Hippocampal formation (tissue), 2 donors: ENCODE measurements at places on chromosomes 3 and 15.

DNA sequence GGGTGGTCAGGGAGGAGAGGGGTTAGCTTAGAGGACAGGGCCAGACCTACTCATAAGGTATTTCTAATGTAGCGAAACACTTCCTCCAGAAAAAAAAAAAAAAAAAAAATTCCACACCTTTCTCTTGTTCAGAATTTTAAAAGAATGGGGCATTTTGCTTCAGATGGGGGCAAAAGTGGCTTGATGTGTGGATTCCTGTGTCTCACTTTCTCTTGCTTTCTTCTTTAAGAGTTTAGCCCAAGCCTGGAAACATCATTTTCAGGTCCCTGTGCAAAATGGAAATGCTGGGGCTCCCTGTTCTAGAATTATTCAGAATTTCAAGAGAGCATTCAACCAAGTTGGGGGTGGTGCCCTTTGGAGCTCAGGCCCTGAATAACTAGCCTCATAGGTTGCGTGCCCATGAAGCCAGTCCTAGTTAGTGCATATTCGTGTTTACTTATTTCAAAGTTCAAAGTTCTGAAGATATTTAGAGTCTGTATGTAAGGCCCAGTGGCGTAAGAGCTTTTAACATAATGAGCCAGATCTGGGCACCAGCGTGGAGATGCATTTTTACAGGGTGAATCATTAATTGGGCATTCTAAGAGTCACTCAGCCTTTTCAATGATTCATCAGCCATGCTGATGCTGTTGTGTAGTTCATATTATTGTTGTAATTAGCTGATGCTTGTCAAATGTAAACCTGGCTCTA, 104.5 kb downstream of the RPLP1 start:
- DNase-seq = no peak

- DNase-seq = no peak
Measured at GRCh38 chr3:4711680-4711992, 218.5 kb downstream of the ITPR1 start.

DNA sequence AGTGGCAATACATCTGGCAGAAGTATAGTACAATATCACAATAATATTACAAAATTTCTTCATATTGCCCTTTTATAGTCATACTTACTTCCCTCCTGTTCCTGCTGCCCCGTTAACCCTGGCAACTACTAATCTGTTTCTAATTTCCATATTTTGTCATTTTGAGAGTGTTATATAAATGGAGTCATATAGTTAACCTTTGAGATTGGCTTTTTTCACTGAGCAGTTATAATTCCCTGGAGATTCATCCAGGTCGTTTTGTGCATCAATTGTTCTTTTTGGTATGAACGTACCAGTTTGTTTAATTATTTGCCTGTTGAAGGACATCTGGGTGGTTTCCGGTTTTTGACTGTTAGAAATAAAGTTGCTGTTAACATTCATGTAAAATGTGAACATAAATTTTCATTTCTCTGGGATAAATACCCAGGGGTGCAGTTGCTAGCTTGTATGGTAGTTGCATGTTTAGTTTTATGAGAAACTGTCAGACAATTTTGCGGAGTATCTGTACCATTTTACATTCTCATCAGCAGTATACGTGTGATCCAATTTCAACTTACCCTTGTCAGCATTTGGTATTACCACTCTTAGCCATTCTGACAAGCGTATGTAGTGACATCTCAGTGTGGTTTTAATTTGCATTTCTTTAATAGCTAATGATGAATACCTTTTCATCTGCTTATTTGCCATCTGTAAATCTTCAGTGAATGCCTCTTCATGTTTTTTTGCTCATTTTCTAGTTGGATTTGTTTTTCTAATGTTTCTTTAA, 32.2 kb upstream of the IL20RB start:
- no peak for DNase-seq

- no peak for DNase-seq
Measured at GRCh38 chr3:193905541-193906396, 230.2 kb upstream of the HES1 start.

- DNase-seq = no peak
Measured at GRCh38 chr15:42994546-42994945, 74.0 kb upstream of the TTBK2 start.

- no peak for DNase-seq
Measured at GRCh38 chr3:197446700-197447056, 109.1 kb downstream of the BDH1 start.

- no peak for DNase-seq
Measured at GRCh38 chr3:24375947-24376384, 118.7 kb downstream of the THRB start.

- DNase-seq = no peak
Measured at GRCh38 chr3:7469866-7470265, 609.0 kb downstream of the GRM7 start.

DNA sequence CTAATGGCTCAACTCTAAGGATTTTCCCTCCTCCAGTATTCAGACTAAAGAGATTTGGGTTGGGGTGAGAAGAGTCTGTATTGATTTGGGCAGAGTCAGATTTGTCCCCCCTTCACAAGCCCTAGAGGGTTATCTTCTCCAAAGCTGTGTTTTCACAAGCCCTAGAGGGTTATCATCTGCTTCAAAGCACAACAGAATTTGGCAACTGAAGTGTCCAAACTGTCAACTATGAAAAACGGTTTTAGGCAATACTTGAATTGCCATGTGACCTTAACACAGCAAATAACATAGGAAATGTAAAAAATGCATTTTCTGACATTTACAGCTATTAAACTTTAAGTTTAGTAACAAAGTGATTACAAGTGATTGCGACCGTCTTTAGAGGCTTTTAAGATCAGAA, 119.9 kb downstream of the IMPG2 start:
- DNase-seq = no peak

GRCh38 chr15:87047203-87047965, 967.7 kb downstream of the AGBL1 start:
- DNase-seq = no peak

DNA sequence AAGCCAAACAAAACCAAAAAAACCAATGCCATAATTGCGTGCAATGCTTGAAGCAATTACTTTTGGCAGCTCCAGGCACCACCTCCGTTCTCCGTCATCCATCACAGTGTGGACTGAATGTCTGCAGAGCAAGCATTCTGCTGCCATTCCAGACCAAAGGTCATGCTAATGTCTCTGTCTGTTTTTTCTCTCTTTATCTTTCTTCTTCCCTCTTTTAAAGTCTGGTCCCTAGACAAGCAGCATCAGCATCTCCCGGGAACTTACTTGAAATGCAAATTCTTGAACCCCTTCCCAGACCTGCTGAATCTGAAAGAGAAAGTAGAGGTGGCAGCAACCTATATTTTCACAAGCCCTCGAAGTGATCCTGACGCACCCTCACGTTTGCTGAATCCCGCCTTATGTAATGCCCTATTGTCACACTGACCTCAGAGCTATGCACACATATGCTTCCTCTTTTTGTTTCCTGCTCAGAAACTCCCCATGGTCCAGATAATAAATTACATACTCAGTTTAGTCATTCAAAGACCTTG, 297.3 kb upstream of the PROK2 start:
- DNase-seq = no peak

DNA sequence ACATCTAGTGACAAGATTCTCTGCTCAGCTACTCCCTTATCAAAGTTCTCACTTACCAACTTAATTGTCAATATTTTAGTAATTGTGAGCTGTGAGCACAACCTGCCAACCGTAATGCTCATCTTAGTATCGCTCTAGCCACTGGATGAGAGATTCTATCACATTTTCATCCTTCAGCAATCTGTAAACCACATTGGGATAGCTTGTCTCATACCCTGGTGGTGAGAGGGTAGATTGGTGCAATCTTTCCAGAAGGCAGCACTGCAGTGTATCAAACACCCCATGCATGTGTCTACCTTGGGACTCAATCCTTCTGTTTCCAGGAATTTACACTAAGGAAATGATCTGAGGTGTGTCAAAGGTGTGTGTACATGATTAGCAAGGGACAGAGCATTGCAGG, 18.9 kb upstream of the ATP8B4 start:
- no peak for DNase-seq

- no peak for DNase-seq
Measured at GRCh38 chr3:189771842-189772450, 140.8 kb downstream of the TP63 start.
